ENCODE measurements at places on chromosomes 6 and 20. TPM values are rescaled to one million over a fixed set of nuclear protein-coding genes. Genes with fewer than 3 reads are reported as not detected.

The SYNDIG1 gene
- 0.33 TPM for total RNA-seq

The NELFCD gene
- 72.0 TPM for total RNA-seq

The EDN1 gene
- total RNA-seq = 1.3 TPM

The RBBP8NL gene
- not detected for total RNA-seq

The EDN3 gene
- total RNA-seq = not detected

The MATN4 gene
- total RNA-seq = 0.11 TPM

The WFDC12 gene
- total RNA-seq = not detected

The POM121L2 gene
- not detected for total RNA-seq
